ENCODE measurements at places on chromosomes 6 and 20.
A peak's percentile ranks its signal among the peaks of the same experiment; 100 is the strongest.

GRCh38 chr20:1438361-1438760 lies 28.3 kb downstream of the NSFL1C start:
- no peak for DNase-seq

- no peak for DNase-seq
Measured at GRCh38 chr6:100663219-100663863, 198.6 kb upstream of the SIM1 start.

DNA sequence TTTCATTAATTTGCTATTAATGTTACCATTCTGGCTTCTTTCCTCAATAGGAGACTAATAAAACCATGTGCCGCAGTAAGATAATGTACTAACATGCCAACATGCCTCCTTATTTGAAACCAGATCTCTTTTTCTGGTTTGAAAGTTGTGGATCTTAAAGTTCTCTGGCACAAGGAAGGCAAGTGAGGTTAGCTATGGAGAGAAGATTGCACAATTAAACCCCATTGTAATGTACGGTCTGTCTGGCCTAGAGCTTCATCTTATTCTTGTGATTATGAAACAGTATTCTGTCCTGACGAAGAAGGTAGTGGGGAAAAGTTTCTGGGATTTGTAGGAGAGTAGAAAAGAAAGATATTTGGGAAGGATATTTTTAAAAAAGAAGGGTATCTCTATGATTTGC lies 68.4 kb downstream of the EYA4 start:
- no peak for DNase-seq

- no peak for DNase-seq
Measured at GRCh38 chr20:59731376-59731775, 127.0 kb downstream of the PHACTR3 start.

DNA sequence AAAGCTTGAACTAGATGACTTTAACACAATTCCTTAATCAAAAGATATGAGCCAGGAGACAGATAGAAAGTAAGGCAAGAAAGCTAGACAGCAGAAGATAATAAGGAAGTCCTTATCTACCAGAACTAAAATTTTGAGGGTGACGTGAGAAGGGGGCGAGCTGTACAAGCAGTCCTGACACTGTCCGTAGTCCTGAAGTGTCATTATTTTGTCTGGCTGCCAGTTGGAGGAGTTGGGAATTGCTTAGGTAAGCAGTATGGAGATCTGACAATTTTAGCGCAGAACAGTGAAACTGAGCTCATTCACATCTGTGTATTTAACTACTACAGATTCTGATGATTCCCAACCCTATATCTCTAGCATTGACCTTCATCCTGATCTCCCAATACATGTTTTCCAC lies 25.8 kb upstream of the CEP85L start:
- no peak for DNase-seq

DNA sequence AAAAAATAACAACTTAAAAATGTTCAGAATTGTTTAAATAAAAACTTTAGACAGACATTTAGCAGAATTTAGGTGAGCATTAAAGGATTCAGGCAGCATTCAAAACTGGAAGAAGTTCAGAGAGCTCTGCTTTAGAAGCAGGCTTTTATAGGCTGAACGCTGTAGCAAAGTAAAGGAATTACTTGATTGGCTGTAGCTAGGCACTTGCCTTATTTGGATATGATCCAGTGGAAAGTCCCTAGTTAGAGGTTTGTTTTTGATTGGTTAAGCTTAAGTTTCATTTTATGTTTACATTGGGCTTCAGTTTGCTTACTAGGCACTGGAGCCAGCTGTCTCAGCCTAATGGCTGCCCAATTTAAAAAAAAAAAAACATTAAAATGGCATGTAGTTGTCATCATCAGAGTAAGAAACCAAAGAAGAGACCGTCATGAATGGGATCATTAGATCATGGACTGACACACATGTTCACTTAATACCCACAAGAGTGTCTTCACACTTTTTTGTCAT lies 65.1 kb downstream of the CBFA2T2 start:
- peak; percentile 91 for DNase-seq
